ENCODE measurements at places on chromosomes 16 and 17.
A peak's percentile ranks its signal among the peaks of the same experiment; 100 is the strongest.

DNA sequence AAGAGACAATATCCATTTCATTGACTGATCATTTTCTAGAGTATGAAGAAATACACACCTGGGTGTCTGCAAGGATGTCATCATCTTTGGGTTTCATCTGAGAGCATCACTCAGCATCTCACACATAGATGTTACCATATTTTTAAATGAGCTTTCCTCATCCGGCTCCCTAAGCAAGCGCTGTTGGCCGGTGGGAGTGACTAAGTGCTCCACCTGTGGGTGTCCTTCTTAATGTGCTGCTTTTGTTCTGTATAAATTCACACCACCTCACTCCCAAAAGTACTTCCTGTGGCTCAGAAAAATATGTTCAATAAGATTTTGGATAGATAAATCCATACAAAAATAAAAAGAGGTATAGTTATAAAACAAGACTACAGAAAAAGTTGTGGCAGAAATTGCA, 7.4 kb downstream of the SSTR2 start:
- no peak for DNase-seq

DNA sequence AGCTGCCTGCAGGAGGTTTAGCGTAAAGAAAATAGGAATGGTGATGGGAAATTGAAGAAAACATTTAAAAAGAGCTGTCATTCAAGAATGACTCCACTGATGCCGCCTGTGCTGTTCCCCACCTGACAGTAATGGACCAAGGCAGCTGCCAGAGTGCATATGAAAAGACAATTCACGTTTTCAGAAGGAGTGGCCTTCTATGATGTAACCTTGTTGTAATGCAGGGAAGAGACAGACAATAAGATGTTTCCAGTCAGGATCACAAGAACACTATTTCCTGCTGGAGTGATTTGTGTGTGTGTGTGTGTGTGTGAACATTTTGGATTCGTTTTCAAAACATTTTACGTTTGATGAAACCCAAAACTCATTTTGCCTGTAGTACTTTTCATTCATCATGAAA, 203.7 kb downstream of the LGALS9B start:
- no peak for DNase-seq

GRCh38 chr16:75113541-75114121, 2.9 kb downstream of the LDHD start:
- DNase-seq, result no peak

DNA sequence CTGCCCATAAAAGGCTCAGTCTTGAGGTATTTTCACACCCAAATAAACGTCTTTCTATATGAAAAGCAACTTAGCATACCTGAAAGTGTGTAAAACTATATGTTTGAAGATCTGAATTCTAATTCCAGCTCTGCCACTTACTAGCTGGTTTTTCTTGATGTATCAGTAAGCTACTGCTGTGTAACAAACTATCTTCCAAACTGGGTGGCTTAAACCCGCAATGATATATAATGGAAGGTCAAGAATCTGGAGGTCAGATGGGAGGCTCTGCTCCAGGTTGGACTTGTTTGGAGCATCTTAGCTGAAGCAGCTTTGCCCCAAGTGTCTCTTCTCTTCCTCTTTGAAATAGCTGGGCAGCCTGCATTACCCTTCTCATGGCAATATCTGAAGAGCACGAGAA, 164.3 kb upstream of the IRX5 start:
- DNase-seq, result no peak

- DNase-seq, result no peak
Measured at GRCh38 chr17:43946781-43947180, 4.5 kb upstream of the PPY start.

DNA sequence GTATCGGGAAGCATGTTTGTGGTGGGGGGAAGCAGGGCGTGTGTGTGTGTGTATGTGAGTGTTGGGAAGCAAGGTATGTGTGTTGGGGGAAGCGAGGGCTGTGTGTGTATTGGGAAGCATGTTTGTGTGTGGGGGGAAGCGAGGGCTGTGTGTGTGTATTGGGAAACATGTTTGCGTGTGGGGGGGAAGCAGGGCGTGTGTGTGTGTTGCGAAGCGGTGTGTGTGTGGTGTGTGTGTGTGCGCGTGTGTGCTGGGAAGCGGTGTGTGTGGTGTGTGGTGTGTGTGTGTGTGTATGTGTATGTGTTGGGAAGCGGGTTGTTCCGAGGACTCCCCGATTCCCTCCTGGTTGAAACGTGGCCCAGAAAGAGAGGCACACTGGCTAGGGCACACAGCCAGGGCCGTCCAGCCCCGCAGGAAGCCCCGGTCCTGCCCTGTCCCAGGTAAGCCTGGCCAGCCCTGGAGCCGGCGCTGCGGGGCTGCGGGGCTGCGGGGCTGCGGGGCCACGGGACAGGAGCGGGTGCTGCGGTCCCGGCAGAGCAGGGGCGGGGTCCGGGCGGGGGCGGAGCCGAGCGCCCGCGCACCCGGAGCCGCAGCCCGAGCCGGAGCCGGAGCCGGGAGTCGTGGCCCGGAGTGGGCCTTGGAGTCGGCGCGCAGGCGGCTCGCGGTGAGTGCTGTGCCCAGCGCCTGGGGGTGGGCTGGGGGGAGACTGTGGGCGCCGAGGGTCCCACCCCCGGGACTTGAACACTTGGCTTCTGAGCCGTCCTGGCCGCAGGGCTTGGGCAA, at the start of gene NOD2:
Gene NOD2, plus strand, starts transcription at position 608 of the 783 bp plus-strand sequence. CDS start 5,890 bp downstream, outside the sequence.
- peak; percentile 25 for DNase-seq

- DNase-seq, result no peak
Measured at GRCh38 chr16:48371393-48371780, 13.8 kb downstream of the SIAH1 start.

- no peak for DNase-seq
Measured at GRCh38 chr17:77579131-77579530, 379.4 kb upstream of the TNRC6C start.

DNA sequence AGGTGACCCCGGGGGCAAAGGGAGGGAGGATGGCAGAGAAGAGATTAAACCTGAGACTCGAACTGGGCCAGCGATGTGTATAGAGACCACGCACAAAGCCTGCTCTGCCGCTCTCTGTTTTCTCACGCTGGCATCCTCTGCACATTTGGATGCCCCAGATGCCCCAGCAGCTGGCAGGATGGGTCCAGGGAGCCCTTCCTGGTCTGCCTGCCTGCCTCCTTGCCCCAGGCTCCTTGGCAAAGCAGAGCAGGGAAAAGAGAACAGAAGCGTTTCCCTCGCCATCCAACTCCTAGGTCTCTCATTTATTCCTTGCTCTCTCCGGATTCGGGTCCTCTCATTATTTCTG, 5.2 kb upstream of the PIPOX start:
- no peak for DNase-seq

GRCh38 chr16:66881560-66881959, 1.2 kb downstream of the PDP2 start:
- no peak for DNase-seq

- peak; percentile 42 for DNase-seq
Measured at GRCh38 chr17:16286009-16286946, 67.0 kb downstream of the CENPV start.

DNA sequence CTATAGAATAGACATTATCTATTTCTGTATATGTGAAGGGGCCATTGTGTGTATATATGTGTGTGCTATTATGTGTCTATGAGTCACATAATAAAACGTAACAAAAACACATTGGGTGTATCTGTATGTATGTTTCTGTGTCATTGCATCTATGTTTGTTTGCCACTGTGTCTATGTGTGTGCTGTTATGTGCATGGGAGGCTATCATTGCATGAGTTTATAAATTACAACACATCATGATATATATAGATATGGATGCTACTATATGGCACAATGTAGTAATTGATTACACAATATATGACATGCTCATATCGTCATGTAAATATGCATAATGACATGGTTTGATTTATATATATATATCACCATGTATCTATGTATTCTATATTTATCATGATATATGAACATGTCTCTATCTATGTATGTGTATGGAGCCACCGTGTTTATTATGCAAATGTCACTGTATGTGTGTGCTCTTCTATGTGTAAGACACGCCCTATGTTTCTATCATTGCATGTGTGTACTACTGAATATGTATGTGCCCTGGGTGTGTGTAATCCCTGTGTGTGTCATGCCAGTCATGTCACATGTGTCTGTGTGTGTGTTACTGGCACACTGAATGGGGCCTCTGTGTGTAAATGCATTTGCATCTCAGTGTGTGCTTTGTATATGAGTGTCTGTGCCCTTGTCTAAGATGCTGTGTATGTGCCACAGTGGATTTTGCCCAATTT, 1.4 kb upstream of the TSPOAP1 start:
- DNase-seq, result no peak

DNA sequence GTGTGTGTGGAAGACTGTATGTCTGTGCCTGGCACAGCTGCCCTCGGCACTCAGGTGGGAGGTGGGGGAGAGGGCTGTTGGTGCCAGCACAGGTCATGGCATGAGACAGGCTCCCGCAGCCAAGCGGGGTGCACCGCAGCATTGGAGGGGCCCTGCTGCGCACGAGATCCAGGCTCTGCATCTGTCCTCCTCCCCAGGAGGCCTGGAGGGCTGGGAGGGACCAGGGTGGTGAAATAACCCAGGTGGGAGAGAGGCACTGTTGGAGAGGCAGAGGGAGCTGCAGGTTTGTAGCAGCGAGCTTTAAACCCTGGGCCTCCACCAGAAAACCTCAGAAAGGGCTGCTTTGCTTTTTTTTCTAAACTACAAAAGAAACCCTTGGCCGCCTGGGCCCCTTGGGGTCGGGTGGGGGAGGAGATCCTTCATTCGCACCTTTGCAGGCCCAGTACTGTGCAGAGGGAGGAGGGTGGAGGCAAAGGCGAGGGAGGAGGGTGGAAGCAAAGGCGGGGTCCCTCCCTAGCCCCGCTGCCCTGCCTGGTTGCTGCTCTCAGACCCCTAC, 241.7 kb downstream of the SEC14L1 start:
- no peak for DNase-seq

- DNase-seq, result no peak
Measured at GRCh38 chr16:78743556-78743955, 644.1 kb downstream of the WWOX start.
